ENCODE measurements at places on chromosomes 3 and 15.

DNA sequence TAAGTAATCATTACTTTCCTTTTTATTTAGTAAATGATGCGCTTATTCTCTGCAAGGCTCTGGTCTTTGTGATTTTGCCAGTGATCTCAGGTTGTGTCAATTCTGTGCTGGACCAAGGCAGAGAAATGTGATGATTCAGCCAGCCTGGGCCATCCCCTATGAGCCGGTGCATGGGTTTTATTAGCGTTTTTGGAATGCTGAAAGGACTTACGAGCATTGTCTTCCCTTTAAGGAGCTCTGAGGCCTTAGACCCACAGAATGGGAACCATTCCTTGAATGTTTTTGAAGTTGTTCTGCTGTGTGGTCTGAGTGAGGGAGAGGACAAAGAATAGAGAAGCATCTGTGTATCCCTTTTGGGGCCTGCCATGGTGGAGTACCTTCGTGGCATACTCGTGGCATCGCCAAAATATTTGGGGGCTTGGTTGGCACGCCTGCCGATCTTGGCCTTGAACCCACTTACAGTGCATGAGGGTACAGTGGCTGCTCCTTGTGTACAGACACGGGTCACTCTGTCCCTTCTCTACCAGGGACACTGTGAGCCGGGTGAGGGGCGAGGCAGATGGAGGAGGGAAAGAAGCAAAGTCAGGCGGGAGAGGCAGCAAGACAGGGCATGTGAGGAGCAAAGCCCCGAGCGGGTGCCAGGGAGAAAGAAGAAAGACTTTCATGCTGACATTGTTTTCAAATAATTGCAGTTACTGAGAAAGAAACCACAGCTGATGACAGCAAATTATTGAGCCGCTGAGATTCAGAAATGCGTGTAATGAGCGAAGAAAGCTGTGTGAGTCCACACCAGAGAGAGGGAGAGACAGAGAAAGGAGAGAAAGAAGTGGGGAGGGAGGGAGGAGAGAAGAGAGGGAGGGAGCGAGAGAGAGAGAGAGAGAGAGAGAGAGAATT, 269.4 kb upstream of the RGMA start:
- DNase-seq = no peak

DNA sequence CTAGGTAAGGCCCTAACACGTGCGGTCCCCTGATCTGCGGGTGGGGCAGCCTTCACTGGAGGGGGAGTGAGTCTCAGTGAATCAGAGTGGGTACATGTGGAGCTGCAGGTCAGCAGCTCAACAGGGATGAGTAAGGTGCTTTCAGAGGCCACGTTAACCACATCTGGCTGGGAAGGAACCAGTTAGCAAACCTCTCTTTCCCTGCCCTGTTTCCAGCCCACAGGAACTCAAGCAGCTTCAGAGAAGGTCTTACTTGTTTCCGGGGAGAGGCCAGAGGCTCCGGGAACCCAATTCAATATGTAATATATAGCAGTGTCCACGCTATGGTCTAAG, 175.3 kb downstream of the XXYLT1 start:
- DNase-seq = no peak

GRCh38 chr3:39521456-39521855, 54.0 kb downstream of the MOBP start:
- DNase-seq = no peak

- no peak for DNase-seq
These were observed 68.2 kb downstream of the SUMF1 start for GRCh38 chr3:4398941-4399245.

DNA sequence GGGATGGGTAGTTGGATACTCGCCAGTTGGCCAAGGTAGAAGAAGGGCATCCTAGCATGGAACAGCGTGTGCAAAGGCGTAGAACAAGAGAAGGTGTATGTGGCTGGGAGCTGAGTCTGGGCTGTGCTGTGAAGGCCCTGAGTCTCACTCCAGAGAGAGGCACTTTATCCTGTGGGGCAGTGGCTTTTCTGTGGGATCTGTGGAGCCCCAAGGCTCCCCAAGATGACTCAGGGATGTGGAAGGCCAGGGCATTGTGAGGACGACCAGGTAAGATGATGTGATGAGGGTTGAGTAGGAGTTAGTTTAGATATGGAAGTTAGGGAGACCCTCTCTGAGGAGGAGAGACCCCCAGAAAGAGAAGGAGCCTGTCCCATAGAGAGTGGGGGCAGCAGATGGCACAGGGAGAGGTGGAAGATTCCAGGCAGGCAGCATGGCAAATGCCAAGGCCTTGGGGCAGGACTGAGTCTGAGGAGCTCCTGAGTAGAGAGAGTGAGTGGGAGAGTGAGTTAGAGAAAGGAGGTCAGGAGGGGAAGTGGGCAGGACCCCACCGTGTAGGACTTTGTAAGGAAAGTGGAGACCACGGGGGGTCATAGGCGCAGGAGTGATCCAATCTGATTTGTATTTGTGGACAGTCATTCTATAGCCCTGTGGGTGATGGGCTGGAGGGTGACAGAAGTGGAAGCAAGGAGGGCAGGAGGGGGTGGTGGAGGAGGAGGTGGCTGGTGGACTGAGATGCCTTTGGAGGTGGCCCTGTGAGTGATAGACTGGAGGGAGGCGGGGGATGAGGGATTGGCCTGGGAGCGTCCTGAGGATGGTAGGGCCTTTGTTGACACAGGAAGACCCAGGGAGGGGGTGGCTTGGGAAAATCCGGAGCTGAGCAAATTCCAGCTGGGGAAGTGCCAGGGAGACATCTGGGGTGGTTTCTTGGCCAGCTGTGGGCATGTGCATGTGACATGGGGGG, 50.3 kb downstream of the FBLN2 start:
- no peak for DNase-seq

GRCh38 chr15:56838085-56838484, 80.4 kb upstream of the TCF12 start:
- no peak for DNase-seq

- DNase-seq = no peak
These were observed 23.2 kb upstream of the LCTL start for GRCh38 chr15:66588971-66589370.

GRCh38 chr3:155070932-155071387, 9.2 kb upstream of the MME start:
- DNase-seq = no peak

GRCh38 chr3:168117059-168117458, 21.3 kb upstream of the GOLIM4 start:
- no peak for DNase-seq

GRCh38 chr3:170355738-170356595, 1.5 kb upstream of the SKIL start:
- DNase-seq = peak; percentile 75

- DNase-seq = no peak
These were observed 216.3 kb downstream of the SATB1 start for GRCh38 chr3:18208856-18209255.

DNA sequence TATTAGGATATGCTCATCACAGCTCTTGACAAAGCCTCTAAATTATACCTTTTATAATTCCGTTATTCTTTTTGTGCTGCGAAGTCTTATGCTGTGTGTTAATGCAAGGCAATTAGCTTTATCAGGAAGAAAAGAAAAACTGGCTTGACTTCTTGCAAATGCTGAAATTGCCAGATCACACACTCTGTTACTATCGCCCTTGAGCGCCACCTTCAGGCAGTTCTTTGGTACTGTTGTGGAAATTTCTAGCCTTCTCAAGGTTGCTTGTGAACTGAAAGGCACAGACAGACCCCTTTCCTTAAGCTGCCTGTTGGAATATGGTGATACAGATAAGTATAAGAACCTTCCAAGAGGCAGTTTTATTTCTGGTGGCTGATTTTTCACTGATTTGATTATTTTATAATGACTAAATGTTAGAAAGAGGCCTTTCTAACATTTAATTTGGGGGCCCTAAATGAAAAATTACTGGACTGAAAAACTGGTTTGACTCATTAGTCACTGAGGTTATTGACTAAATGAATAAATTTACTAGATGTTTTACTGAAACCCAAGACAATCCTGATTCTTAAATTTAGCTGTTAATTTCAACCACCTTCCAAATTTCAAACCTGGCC, 126.2 kb upstream of the RASGRP1 start:
- DNase-seq = peak; percentile 70

GRCh38 chr15:33601461-33601860, 290.7 kb downstream of the RYR3 start:
- DNase-seq = no peak

DNA sequence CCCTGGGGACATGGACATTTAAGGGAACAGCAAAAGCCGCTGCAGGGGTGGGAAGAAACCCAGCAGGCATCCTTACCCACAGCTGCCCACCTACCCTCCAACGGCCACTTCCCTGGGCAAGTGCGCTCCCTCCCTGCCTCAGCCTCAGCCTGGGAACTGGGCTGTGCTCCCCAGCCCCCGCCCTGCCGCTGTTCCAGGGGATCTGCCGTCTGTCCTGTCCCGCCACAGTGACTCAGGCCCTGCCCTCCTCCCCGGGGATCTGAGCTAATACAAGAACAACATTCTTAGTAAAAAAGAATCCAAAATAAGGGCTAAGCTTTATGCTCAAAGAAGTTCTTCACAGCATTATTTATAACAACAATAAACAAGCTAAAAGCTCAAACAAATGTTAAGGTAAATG, 7.4 kb upstream of the IQSEC1 start:
- DNase-seq = no peak

GRCh38 chr15:48800811-48801455, 9.9 kb downstream of the CEP152 start:
- no peak for DNase-seq

- DNase-seq = no peak
These were observed 15.8 kb downstream of the IQSEC1 start for GRCh38 chr3:13057282-13058040.

DNA sequence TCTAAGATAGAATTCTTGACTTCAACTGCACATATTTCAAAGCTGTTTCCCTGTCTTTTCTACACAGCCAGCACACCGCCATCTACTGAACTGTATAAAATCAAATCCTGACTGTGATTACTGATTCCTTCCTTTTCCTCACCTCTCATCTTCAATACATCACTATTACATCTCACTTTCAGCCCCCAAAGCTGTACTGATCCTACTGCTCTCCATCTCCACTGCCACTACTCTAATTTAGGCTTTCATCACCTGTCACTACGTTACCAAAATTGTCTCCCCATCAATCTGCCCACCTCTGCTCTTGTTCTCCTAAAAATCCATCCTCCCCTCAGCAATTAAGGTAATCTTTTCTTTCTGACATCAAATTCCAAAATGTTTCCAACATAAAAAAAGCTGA, 4.5 kb upstream of the CCDC39 start:
- DNase-seq = no peak
